Omental fat pad (tissue), 4 donors: ENCODE measurements at places on chromosomes 7 and 10.

- no peak for DNase-seq
Observed at GRCh38 chr7:19442016-19442785, 266.6 kb downstream of the POLR1F start.

DNA sequence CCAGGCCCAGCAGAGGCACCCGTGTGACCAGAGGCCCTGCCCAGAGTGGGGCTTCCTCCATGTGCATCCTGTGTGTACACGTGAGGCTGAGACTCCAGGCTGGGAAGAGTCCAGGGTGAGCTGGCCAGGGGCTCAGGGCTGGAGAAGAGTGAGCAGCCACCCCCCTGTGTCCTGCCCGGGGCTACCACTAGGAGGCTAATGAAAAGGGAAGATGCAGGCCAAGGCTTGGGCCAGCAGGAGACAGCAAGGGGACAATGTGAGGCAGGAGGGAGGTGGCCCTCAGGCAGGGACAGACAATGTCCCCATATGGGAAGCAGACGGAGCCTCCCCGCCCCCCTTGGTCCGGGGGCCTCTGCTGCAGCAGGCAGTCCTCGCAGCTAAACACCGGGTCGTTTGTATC, 102.0 kb downstream of the HIF1AN start:
- DNase-seq, result no peak

GRCh38 chr7:148661471-148661870, 37.2 kb upstream of the CUL1 start:
- no peak for DNase-seq

DNA sequence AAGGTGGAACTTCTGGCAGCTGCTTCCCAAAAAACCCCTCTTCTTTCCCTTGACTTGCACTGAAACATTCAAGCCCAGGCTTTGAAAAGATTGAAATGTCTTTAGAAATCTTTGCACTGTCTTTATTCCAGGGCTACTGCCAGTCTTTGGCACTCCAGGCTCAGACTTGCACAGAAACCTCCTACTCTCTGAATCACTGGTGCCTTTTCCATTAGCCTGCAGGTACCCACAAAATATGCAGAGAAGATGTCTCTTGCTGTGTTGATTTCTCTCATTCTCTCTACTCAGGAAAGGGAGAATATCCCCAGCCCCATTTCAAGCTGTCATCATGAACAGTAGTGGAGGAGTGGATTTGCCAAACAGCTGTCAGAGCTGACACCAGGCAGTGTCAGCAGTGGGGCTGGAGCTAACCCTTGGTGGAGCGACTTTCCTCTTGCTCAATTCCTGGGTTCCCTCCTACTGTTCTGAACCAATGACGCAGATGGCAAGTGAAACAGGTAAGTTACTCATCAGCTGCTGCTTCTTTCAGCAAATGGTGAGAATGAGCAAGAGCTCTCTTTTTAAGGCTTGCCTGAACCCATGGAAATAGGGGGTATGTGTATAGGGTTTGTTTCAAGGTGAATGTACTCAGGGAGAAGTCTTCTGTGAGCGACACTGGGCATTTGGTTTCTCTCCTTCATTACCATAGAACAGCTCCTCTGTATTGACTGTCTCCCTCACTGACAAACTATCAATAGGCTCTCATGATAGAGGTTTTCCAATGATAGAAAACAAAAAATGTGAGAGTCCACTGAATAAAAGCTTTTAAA, 362.4 kb downstream of the ADRA2A start:
- no peak for DNase-seq

DNA sequence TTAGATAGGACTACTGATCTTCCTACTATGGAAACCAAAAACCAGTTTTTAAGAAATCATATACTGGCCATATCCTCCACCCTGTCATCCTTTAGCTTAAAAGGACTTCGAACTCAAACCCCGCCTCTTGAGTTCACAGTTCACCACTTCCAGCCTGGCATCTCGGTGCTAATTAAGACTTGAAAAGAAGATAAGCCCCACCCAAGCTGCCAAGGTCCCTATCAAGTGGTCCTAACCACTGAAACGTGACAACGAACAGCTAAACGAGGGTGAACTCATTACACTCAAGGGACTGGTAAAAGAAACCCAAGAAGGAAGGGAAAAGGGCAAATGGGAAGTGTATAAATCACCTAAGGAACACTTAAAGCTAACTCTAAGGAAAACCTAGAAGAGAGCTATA, 16.1 kb downstream of the COL17A1 start:
- DNase-seq, result no peak

DNA sequence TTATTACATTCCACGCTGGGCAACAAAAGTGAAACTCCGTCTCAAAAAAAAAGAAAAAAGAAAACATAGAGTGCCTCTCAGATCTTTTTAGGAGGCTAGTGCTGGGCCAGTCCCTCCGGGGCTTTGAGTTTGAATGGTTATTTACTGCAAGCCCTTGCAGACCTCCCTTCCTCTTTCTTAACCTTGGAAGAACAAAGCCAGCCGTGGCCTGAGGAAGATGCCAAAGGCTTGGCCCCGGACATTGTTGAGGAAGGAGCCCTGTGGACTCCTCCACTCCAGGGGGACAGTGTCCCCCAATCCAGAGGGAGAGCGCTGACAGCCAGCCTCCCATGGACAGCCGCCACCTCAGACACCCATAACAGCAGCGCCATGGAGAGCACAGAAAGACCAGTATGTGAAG, 5.0 kb downstream of the TSPAN33 start:
- no peak for DNase-seq

DNA sequence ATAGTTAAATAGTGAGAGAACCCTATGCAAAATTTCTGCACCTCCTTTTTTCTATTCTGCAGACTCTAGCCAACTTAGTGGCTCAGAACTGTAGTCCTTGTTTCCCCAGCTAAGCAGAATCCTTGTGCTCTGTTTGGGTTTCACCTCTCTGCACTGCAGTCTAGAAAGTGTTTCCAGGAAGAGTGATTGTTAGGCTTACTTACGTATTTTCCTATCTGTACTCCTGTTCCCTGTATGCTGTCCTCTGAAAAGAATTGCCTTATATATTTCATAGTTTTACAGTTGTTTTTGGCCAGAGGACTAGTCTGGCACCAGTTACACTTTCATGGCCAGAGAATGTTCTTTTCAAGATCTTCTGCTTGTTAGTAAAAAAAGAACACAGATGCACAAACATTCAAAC, 154.6 kb upstream of the POT1 start:
- DNase-seq, result no peak

DNA sequence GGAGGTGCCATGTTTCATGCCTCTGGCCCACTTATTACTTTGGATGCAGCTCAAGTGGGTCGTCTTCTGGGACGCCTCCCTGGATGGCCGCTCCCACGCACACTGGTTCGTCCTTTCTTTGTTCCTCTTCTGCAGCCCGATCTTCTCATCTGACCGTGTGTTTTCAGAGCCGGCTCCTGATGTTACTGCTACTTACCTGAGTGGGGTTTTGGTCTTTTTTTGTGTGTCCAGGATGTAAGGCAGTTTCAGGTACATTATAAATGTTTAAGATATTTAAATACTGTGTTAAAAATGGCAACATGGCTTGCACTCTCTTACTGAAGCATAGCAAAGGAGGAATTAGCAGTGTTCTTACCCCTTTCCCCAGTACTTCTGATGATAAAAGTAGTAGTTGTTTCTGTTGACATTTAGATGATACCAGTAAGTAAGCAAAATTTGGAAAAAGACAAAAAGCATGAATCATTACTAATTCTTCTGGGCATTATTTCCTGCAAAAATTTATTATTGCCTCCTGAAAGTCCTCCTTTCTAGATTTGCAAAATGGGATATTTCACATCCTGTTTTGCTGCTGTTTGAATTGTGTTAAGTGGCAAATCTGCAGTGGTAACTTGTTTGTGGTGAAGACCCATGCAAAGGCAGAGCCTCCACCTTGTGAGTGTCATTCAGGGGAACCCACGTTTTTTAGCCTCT, 59.4 kb downstream of the SHH start:
- no peak for DNase-seq

- no peak for DNase-seq
Observed at GRCh38 chr10:33377658-33378025, 43.2 kb upstream of the NRP1 start.

DNA sequence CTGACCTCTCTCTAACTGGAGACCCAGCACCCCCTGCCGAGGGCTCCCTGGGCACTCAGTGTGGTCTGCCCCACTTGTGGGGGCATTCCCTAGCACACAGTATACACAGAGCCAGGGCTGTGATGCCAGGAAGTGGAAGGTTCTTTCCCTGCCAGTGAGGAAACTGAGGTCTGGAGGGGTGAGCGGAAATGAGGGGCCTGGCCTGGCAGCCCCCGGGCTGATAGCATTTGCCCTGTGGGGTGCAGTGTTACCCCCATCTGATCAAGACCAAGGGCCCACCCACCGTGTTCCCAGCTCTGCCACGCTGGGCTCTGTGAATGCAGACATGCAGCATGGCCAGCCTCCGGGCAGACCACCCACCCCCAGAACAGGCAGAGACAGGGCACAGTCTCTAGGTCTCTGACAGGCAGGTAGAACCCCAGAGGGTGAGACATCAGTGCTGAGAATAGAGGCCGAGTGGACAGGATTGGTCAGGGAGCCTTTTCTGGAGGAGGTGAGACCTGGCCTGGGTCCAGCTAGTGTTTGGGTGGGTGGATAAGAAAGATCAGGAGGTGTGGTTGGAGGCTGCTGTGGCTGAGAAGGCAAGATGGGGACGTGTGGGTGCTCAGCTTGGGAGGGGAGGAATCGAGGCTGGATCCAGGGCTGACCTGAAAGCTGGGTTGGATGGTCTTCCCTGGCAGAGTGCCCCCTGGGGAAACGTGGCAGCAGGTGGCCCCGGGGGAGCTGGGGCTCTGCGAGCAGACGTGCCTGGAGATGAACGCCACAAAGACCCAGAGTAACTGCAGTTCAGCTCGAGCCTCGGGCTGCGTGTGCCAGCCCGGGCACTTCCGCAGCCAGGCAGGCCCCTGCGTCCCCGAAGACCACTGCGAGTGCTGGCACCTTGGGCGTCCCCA, 10.8 kb upstream of the ZNF862 start:
- DNase-seq, result no peak

DNA sequence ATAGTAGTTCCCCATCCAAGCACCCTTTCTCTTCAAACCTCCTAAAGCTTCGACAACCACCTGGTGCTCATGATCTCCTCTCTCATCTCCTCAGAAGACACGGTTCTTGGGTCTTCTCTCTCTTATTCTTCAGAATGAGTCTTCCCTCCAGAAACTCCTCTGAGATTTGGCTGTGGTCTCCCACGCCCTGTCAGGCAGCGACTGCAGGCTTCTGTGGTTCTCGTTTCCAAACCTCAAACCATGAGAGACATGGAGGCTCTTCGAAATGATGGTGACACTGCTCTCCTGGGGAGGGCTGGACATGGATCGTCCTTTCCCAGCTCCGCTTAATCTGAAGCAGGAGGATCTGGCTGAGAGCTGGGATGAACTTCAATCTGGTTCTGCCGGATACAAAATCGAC, 78.6 kb upstream of the PITRM1 start:
- DNase-seq, result no peak

DNA sequence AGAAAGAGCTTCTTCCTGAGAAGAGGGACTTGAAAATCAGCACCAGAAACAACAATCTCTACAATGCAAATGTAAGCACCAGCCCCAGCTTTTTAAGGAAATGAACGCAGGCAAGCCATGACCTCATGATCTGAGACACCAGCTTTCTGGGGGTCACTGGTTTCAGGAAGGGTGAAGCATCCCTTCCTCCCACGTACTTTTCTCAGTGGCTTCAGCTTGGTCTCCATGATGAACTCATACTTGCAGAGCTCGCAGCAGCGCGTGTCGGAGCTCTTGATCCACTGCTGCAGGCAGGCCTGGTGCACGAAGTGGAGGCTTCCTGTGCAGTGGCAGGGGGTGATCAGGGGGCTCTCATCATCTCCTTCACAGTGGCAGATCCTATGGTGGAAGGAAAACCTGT, 87.0 kb downstream of the ALOX5 start:
- no peak for DNase-seq

DNA sequence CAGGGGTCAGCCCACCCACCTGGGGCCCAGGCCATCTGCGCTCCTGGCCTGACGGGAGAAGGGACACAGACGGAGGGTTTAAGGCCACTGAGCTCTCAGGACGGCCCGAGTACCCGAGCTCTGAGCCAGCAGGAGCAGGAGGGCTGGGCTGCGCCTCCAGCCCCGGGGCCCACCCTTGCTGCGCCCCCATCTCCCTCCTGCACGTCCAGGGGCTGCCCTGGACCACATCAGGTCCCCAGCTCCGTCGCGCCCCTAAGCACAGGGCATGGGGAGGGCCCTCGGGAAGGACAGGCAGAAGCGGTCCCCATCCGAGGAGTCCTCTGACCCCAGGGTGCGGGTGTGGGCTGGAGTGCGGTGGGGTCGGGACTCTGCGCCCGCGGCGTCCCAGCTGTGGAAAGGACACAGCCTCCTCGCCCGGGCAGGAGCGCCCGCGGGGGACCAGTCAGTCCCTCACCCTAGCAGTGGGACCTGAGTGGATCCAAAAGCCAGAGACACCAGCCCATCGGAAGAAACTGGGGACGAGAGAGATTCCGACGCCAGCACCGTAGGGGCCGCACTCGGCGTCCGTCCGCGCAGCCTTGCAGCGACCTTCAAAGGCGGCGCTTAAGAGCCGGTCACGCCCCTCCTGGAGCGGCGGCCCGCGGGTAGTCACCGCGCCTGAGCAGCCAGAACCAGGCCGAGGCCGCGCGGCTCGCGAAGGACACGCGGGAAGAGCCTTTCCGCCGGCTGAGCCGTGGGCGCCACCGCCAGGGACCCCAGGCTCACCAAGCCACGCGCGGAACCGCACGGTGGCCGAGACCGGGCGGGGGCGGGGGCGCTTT, 15.9 kb downstream of the CAMK2B start:
- no peak for DNase-seq

DNA sequence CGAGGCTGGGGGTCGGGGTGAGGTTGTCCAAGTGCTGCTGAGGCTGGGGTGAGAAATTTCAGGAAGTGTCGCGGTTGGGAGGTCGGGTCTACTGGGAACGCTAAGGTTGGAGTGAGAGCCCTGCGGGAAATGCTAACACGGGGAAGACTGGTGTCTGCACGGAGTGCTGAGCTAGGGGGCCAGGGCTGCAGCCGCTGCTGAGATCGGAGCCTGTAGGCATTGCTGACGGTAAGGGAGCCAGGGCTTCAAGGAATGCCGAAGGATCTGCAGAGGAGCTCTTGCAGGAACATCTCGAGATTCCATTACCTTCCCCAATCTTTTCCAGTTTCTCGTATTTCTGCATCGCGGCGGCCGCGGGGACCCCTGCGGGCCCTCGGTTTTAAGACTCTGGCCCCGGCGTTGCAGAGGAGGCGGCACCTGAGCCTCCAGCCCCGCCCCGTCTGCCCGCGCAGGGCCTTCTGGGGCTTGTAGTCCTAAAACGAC, at the start of gene CDK5:
TSS of gene CDK5 (minus strand) at position 392 of the 483 bp plus-strand sequence. CDS start at position 343, 49 bp downstream.
- DNase-seq, result no peak
